Fibroblast of skin of abdomen (primary cell): ENCODE measurements at places on chromosomes 16 and 17.

DNA sequence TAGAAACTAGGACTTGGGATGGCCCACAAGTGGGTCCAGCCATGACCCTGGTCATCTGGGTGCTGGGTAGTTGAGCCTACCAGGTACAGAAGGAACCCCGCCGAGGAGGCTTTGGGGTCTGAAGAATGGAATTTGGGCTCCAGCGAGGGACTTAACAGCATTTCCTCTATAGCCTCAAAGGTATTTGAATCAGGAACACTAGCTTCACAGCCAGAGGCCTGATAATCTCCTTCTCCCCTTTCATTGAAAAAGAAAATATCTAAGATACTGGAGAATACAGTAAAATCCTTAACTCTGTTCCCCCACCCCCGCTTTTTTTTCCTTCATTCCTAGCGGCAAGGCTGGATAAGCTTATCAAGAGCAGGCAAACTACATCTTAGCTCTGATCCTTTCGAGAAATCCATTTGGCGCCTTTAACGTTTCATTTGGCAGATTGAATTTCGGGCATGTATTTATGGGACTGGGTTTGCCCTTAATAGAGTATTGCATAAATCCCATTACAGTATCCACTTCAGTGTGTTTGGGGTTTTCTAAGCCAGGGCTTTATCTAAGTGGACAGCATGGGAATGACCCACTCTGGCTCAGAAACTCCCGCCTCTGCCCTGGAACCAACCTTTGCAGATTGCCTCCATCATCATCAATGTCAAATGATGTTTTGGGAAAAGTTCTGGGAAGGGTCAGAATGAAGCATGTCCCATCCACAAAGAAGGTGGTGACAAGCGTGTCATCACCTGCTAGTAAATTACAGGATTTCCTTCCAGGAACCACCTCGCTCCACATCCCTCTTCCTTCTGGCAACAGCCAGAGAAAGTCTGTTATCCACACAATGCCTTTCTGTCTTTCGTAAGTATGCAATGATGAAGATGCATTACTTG, 36.9 kb downstream of the XYLT1 start:
- no peak for DNase-seq

DNA sequence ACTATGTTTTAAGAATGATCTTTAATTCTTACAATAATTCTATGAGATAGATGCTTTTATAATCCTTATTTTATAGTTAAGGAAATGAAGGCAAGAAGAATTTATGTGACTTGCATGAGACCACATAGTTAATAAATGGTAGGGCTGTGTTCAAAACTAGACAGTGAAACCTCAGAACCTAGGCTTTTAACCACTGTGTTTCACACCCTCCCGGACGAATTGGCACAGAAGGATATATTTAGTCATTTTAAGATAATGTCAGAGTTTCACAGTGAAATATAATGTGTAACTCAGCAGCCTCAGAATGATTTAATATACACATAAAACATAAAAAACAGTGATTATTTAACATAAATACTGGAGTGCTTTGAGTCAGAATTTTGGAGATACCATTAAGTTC, 57.0 kb downstream of the NSRP1 start:
- DNase-seq, result no peak

GRCh38 chr16:54677308-54677950, 253.2 kb upstream of the IRX5 start:
- no peak for DNase-seq

DNA sequence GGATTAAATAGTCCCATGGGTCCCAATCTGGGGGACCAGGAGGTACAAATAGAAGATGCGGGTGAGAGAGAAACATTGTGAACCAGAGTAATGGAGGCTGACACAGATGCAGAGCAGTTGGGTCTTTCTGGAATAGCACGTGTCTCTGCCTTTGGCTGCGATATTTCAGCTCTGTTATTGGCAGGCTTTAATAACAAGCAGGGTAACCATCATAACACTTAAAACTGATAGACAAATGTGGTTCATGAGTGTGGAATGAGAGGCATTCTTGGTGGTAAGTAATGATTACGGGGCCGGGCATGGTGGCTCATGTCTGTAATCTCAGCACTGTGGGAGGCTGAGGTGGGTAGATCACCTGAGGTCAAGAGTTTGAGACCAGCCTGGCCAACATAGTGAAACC, 110.3 kb downstream of the SNX29 start:
- no peak for DNase-seq

DNA sequence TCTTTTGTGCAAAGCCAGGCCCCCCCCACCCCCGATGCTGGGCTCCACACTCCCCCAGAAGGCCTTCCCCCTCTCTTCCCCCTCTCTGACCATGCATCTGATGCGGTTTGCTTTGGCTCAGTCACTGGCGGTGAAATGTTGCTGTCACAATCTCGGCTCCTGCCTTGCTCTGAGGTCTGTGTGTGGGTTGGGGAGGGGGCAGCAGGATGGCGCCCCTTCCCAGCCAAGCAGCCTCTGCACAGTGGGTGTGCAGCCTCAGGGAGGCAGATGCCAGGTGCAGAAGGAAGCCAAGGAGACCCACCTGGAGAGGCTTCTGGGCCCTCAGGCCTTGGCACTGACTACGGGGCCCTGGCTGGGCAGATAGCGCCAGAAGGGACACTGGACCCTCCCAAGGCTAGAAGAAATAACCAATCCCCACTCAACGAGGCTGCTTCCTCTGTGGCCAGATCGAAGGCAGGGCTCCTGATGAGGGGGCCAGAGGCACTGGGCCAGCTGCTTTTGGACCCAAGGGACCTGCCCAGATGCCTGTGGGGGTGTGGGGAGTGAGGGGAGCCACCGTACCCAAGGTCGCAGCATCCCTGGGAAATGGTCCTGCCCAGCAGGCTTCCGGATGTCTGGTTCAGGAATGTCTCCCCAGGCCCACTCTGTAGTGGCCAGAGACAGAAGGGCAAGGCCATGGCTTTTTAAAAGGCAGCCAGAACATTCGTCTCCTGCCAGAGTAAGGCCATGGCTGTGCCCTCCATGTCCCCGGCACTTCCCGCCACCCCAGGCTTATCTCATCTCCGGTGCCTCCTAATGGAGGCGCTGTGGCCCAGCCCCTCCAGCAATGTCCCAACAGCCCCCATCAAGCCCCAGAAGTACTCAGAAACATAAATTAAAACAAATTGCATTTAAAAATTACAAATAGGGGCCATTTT, 43.4 kb upstream of the SLC38A10 start:
- DNase-seq, result no peak

- peak; percentile 28 for DNase-seq
These were observed 85.2 kb downstream of the GLG1 start for GRCh38 chr16:74521691-74522090.

- peak; percentile 49 for DNase-seq
These were observed 96.4 kb upstream of the SHISA6 start for GRCh38 chr17:11144358-11145233.

DNA sequence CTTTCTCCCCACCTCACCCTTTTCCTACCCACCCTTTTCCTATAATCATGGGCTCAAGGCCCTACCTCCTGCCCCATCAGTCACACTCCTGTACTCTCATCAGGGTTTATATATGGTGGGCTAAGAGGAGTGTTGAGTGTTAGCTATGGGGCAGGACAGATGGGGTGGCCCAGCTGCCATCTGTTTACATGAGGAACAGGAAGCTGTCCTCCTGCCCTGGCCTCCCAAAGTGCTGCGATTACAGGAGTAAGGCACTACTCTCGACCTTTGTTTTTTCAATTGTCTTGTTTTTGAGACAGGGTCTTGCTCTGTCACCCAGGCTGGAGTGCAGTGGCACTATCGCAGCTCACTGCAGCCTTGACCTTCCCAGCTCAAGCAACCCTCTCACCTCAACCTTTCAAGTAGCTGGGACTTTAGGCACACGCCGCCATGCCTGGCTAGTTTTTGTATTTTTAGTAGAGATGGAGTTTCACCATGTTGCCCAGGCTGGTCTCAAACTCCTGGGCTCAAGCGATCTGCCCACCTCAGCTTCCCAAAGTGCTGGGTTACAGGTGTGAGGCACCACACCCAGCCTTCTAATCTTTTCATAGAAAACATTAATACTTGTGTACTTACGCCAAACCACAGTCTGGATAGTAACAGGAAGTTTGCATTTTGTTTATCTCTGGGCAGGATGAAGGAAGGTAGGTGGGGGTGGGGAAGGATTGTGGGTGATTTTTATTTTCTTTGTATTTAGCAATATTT, 1.6 kb downstream of the TRADD start:
- DNase-seq, result no peak

DNA sequence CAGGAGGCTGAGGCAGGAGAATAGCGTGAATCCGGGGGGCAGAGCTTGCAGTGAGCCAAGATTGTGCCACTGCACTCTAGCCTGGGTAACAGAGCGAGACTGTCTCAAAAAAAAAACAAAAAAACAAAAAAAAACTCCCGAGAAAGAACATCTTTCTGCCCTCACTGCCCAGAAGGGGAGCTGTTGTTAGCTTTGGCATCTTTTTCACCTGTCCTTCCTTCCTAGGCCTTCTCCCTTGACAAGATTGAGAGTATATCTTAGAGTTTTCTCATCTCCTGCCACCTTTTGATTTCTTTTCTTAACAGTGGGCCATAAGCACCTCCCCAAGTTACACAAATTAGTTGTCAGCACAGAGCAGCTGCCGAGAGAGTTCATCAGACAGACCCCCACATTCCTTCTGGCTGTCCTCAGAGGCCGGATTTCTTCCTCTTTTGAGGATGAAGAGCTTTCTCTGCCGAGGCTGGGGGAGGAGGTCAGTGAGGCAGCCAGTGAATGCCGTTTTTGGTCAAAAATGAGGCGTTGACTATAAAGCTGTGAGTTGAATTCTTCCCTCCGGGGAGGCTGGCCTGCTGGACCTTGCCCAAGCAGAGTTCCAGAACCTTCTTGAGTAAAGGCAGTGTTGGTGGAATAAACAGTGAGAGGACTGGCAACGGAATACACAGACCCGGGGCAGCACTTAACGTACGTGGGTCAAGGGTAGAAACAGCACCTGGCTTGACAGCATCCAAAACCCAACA, 127.0 kb downstream of the ABCC6 start:
- peak; percentile 88 for DNase-seq

- DNase-seq, result no peak
These were observed 32.7 kb downstream of the YWHAE start for GRCh38 chr17:1367351-1367745.

- DNase-seq, result peak; percentile 82
These were observed 21.5 kb downstream of the MYO18A start for GRCh38 chr17:29158488-29159275.

DNA sequence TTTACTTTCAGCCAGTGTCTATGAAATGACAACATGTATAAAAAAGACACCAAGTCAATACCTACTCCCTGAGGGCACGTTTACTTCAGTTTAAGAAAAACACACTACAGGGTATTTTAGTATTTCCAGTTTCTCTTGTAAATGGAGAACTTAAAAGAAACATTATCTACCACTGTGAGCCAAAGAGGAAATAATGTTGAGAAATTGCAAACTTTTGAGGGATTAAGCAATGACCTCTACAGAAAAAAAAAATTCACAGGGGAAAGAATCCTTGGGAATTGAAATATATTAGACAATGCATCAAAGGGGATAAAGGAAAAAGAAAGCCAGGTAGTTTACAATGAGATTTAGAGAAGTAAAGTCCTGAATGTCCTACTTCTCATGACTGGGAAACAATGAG, 126.0 kb downstream of the KCNJ2 start:
- no peak for DNase-seq

DNA sequence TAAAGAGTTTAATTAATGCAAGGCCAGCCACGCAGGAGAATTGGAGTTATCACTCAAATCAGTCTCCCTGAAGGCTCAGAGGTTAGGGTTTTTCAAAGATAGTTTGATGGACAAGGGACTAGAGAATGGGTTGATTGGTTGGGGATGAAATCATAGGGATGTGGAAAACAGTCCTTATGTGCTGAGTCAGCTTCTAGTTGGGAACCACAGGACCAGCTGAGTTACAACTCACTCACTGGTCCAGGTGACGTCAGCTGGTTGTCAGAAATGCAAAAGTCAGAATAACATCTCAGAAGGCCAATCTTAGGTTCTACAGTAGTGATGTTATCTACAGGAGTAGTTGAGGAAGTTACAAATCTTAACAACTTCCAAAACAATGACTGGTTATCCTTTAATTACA, 47.6 kb downstream of the CPD start:
- DNase-seq, result no peak

DNA sequence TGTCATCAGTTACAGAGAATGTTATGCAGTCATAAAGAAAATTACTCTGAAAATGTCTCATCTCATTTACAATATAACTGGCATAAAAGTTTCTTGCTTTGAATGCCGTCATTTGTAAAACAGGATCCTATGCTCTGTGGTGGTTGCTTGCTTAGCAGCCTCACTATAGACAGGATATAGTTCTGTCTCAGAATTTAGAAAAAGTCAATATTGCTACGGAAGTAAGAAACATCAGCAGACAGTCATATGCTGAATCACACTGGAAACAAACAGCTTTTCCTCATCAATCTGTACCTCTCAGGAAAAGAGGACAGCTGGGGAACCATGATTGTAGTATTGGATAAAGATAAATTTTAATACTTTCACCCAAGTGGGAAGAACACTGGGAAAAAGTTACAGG, 105.5 kb downstream of the MYO1D start:
- no peak for DNase-seq

DNA sequence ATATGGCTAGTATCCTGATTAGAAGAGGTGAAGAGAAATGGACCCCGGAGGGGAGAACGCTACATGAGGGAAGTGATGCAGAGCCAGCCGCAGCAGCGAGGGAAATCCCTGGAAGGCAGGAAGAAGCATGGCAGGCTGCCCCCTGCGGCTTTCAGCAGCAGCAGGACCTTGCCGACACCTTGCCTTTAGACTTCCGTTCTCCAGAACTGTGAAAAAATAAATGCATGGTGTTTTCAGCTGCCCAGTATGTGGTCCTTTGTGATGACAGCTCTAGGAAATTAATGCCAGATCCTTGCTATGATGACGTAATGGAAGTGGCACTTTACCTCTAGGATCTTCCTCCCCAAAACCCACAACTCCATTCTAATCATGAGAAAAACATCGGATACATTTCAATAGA, 9.7 kb upstream of the ZFP1 start:
- DNase-seq, result peak; percentile 47

DNA sequence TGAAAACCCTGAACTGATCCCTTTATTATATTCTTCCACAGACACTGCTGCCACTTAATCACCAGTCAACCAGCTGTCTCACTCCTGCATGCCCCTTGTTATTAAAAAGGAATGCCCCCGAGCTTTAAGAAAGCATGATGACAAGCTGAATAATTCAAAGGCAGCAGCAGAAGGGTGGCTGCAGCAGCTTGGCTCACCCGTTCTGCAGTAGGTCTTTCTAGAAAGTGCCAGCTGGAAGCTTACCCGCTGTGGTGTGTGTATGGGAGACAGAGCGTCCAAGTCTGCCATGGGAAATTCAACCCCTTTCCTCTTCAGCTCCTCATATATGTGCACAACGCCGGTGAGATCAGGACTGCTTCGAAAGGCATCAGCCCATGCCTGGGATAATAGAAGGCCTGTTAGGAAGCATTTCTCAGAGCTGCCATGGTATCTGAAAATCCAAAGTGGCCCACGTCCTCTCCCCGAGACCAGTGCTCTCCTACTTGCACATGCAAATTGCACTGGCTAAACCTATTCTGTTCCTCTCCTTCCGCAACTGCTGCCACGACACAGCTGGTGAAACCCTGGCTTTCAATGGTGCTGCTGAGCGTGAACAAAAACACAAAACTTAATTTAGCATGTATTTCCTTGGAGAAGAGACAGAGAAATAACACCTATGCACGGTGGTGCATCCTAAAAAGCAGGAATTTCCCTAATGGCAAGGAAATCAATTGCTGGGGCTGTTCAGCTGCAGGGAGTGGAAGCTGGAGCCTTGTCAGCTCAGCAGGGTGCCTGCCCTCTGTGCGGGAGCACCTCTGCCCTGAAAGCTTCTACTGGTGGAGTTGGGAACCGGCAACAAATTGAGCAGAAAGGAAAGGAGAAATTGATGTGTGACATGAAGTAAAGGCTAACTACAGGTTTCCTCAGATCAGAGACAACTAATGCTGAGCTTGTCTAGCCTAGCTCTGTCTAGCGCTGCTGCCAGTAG, 47.9 kb upstream of the SREBF1 start:
- DNase-seq, result no peak

GRCh38 chr16:78004517-78004916, 17.8 kb upstream of the CLEC3A start:
- no peak for DNase-seq
